Fibroblast of skin of scalp (primary cell): ENCODE measurements at places on chromosomes 7 and 10.

DNA sequence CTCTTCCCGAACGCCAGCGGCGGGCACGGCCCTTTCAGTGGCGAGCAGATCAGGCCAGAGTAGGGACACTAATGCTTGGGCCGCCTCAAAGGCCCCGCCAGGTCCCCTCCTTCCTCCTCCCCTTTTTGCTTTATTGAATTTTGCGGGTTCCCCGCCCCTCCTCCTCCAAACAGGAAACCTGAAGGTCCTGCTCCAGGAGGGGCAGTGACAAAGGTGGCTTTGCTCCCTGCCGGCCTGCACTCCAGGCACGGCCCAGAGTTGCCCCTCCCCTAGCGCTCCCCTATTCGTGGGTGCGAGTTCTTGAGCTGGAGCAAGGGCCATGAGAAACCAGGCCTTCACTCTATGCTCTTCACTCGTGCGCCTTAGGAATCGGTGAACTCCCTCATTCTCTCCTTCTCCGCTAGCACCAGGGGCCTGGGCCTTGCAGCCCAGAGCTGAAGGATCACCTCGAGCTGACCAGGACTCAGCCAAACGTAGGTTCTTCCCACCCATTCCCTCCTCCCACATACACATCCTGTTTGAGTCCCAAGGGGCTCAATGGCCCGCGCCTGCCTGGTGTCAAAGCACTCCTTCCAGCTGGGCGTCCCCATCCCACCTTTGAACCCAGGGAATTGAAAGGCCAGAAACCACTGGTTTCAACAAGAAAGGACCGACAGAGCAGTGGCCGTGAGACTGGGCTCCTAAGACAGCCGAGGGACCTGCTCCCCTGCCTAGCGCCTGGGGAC lies 619 bp upstream of the HOXA6 start:
- no peak for DNase-seq

DNA sequence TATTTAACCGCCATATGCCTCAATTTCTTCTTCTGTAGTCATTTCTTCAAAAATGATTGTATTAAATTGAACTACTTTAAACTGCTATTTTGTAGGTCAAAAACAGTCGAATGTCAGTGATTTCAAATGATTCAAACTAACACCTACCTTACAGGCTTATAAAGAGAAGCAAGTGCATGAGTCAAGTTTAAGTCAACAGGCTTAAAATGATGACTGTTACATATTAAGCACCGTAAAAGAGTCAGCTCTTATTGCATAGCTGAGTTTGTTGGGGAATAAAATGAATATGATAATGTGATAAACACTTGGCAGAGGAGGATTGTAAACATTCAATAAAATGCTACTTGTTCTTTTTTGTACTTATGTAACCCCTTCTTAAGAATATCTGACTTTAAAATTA lies 90.1 kb upstream of the ANKRD1 start:
- DNase-seq, result no peak

GRCh38 chr10:98433881-98434732 lies 12.6 kb downstream of the HPS1 start:
- no peak for DNase-seq

DNA sequence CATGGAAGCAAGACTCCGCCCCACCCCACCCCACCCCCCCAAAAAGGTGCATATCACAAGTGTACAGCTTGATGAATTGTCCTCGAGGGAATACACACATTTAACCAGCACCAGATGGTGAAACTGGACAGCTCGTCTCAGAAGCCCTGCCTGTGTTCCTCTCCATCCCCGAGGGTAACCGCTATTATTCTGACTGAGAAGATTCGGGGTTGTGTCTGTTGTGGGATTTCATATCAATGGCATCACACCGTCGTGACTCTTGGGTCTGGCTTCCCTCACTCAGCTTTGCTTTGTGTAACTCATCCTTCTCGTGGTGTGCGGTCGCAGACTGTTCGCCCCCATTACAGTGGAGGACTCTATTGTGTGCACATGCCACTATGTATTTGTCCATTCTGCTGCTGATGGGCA lies 18.9 kb downstream of the PODXL start:
- DNase-seq, result peak; percentile 64

DNA sequence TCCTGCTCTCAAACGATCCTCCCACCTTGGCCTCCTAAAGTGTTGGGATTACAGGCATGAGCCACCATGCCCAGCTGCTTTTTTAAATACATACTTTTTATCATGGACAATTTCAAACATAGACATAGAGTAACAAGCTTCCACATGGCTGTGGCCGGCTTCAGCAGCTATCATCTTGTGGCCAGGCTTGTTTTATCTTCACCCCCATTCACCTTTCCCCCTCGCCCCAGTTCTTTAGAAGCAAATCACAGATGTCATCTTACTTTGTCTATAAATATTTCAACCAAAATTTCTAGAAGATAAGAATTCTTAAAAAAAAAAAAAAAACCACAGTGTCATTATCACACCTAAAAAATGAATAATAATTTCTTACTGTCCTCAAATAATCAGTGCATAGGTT lies 5.9 kb downstream of the FOXK1 start:
- no peak for DNase-seq

DNA sequence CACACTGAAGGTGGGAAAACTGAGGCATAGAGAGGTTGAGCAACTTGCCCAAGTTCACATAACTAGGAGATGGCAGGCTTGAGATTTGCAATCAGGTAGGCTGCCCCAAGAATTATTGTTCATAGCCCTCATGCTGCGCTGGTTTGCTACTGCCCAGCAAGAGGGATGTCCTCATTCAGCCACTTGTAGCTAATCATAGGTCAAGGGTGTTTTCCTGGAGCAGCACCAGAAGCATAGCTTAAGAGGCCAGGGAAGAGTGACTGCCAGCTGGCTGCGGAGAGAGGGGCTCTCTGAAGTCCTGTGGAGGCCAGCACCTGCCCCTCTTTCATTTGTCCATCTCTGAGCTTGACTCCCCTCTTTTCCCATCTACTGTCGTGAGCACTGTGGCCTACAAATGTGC lies 15.0 kb downstream of the CDHR3 start:
- no peak for DNase-seq

DNA sequence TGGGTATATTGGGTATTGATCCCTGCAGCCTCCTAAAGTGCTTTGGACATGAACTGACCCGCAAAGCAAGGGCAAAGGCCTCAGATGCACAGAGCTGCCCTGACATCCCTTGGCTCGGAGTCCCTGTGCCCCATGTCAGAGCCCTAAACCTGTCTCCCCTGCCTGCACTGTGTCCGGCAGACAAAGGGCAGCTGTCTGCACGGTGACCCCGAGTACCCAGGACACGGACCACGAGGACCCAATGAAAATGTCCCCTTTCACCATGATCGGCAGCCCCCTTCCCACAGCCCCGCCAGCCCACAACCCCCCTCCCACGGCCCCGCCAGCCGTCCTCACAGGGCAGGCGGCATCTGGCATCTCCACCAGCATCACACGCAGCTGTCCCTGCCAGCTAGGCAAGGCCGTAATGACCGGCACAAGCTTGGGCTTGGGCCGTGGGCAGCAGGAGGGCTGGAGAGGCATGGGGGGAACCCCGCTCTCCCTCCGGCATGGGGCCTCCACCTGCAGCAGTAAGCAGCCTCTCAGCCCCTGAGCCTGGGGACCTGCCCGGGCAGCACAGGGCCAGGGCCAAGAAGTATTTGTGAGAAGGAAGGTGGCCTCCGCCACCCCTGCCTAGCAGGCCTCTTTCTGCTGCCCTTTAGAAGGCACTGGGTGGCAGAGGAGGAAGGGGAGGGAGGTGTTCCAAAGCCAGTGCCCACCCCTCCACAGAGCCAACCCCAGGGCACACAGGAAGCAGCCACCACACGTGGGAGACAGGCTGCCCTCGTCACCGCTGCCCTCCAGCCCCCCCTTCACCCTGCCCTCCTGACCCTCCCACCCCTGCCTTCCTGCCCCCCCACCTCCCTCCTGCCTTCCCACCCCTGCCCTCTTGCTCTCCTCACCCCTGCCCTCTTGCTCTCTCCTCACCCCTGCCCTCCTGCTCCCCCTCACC lies 10.1 kb downstream of the NUDT1 start:
- DNase-seq, result no peak

GRCh38 chr7:45001138-45001694 lies 1.2 kb downstream of the CCM2 start:
- DNase-seq, result no peak

DNA sequence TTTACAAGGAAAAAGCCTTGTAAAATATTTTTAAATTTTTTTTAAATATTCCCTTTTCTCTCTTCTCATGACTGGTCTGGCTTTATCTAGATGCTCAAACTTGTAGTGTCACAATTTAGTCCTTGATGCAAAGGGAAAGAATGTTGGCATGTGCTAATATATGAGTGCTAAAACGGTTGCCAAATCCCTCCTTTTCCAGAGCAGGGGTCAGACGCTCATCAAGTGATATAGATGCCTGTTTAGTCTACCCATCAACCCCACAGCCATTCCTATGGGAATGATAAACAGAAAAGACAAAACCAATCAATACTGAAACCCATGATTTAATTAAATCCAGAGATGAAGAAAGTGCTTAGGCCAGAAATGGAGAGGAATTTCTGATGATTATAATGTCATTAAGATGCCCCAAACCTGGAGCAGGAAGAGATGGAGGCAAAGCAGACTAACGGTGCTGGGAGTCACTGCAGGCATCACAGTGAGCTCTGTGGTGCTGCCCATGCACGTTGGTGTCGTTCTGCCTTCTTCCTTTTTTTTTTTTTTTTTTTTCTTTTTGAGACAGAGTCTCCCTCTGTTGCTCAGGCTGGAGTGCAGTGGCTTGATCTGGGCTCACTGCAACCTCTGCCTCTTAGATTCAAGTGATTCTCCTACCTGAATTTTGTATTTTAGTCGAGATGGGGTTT lies 210.1 kb upstream of the STK17A start:
- peak; percentile 43 for DNase-seq

DNA sequence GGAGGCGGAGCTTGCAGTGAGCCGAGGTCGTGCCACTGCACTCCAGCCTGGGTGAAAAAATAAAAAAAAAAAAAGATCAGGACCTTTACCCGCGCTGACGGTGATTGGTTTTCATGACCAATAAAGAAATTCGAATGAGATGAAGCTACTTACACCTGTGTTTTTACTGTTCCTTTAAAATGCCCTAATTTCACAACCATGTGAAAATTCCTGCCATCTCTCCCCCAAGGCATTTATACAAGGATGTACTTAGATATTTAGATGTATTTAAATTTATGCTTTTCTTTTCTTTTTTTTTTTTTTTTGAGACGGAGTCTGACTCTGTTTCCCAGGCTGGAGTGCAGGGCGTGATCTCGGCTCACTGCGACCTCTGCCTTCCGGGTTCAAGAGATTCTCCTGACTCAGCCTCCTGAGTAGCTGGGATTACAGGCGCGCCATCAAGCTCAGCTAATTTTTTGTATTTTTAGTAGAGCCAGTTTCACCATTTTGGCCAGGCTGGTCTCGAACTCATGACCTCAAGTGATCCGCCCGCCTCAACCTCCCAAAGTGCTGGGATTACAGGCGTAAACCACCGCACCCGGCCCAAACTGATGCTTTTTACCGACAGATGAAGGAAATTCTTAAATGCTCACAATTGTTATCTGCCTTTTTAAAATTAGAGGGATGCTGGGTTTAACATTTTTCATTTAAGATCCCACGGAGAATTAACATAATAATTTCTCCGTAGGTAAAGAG lies 3.1 kb upstream of the PHYH start:
- no peak for DNase-seq

GRCh38 chr7:44292876-44293560 lies 32.4 kb downstream of the CAMK2B start:
- DNase-seq, result no peak

DNA sequence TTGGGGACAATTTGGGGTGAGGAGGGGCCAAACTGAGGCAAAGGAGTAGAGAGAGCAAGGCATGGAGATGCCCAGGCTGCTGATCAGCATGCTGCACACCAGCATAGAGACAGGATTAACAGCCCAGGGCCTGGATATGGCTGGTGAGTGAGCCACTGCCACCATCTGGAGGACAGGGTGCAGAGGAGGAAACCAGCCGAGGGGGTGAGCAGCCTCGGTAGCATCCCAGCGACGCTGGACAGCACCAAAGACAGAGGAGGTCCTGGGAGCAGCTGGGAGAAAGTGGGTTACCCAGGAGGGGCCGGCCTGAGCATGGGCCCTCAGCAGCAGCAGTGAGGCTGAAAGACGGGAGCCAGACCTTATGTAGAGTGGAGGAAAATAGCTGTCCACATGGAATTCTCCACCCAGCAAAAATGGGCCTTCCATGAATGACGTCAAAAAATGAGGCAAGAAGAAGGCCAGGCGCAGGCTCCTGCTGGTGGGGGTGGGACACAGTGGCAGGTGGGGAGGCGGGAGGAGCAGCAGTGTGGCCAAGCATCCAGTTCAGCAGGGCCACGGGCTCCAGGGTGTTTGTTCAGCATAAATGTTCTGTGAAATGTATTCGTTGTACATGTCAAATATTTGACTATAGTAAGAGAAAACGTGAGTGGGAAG lies 16.7 kb downstream of the RET start:
- DNase-seq, result peak; percentile 9

DNA sequence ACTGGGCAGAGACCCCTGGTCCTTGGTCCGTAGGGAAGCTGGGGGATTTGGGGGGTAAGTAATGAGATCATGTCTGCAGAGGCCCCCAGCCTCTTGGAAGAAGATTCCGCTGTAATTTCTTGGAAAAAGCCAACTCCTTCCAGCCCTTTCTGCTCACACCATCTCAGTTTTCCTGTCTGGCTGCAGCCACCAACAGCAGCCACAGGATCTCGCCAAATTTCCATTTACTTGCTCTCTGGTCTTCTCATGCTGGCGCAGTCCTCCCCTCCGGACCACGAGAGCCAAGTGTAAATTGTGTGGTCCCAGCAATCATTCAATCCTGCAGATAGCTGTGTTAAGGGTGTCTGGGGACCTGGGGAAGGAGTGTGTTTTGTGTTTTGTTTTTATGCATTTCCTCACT lies 49.6 kb downstream of the ASB13 start:
- no peak for DNase-seq

GRCh38 chr10:624605-625332 lies 64.7 kb downstream of the DIP2C start:
- DNase-seq, result peak; percentile 75

GRCh38 chr10:69451784-69452251 lies 553 bp downstream of the TSPAN15 start:
- DNase-seq, result no peak

DNA sequence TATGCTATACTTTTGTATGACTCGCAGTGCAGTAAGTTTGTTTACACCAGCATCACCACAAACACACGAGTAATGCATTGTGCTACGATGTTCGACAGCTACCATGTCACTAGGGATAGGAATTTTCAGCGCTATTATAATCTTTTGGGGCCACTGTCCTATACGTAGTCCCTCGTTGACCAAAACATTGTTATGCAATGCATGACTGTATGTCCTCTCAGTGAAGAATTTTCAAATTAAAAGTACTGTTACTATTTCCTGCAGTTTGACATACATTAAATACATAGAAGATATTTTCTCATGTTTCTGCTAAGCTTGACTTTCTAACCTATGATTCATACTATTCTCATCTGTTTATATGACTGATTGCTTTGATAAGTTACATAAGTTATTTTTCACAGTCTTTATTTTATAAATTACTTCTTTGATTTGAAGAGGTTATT lies 203.6 kb downstream of the VTI1A start:
- DNase-seq, result peak; percentile 27
